ENCODE measurements at places on chromosomes 1 and 21. TPM values are rescaled to one million over a fixed set of nuclear protein-coding genes. Genes with fewer than 3 reads are reported as not detected.

Gene MCOLN2
- total RNA-seq, result 0.30 TPM

Gene IL19
- total RNA-seq, result not detected

Gene OR10T2
- total RNA-seq, result not detected

Gene DCST1
- total RNA-seq, result not detected

Gene TSPAN2
- total RNA-seq, result 0.30 TPM

Gene CASQ1
- not detected for total RNA-seq

Gene CFHR4
- total RNA-seq, result not detected
